ENCODE measurements at places on chromosomes 12 and 14.

GRCh38 chr12:84874125-84874824, 38.3 kb downstream of the SLC6A15 start:
- DNase-seq = peak; percentile 75

DNA sequence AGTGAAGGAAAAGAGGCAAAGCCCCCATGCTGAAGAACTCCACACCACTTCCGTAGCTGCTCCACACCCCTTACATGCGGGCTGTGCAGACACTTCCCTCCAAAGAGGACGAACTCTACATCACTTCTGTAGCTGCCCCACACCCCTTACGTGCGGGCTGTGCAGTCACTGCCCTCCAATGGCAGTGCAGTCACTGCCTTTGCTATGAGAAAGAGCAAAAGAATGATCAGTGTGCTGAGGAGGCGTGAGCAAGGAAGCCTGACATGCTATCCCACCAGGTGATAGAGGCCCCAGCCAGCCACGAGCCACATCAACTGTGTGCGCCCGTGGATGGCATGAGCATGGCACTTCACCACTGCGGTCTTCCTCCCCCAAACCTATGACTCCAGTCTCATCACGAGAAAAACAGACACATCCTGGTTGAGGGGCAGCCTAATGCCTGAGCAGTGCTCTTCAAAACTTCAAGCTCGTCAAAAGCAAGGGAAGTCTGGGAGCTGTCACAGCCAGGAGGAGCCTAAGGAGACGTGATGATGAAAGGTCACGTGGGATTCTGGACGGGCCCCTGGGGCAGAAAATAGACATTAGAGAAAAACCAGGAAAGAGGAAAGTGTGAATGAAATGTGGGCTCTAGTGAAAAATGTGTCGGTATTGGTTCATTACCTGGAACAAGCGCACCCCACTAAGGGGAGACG, 60.8 kb upstream of the C14orf180 start:
- DNase-seq = no peak

DNA sequence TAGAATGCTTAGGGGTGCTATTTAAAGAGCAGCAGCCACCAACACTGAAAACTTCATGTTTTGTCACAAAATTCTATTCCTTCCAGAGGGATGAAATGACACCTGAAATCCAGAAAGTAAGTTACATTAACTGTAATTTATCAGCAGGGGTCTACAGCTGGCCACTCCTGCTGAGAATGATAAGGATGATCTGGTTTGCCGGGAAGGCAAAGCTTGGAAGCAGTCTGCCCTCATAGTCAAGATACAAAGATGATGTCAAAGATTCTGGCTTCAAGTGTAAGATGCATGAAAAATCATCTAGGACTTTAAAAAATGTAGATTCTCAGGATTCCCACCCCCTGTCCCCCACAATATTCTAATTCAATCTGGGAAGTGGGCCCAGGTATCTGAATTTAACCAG, 58.4 kb downstream of the DCAF5 start:
- DNase-seq = no peak

DNA sequence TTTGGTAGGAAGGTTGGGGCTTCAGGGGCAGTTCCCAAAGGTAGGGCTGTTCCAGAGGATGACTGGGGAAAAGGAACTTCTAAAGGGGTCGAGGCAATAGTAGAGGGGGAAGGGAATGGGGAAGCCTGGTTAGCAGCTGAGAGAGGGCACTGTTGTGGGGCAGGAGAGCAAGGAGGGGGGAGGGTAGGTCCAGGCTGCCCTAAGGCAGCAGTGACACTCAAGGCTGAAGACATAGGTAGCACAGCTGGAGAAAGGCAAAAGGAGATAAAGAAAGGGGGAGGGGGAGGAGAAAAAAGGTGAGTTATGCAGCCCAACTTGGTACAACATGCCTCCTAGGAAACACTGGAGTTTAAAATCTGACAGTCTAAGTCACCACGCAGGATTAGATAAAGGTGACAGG, 3.9 kb downstream of the NACA start:
- DNase-seq = no peak

- no peak for DNase-seq
Observed at GRCh38 chr14:99649643-99650042, 4.7 kb downstream of the HHIPL1 start.

GRCh38 chr12:15831315-15831978, 42.3 kb upstream of the EPS8 start:
- no peak for DNase-seq

GRCh38 chr12:72031066-72031465, 92.4 kb downstream of the TPH2 start:
- no peak for DNase-seq

- no peak for DNase-seq
Observed at GRCh38 chr14:89750908-89751392, 203.6 kb downstream of the EFCAB11 start.

DNA sequence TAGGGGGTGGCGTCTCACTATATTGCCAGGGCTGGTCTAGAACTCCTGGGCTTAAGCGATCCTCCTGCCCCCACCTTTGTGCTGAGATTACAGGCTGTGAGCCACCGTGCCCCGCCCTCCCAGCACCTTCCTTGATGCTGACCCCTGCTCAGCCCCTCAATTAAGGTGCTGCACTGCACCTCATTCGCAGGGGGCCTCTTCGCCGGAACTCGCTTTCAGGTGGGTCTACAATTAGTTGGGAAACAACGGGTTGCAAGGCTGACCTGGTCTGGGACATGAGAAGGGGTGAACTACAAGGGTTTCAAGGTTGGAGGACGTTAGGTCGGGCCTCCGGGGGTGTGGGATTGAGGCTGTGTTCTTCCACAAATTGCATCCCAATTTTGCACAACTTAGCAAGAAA, 1.2 kb upstream of the NOP2 start:
- no peak for DNase-seq

DNA sequence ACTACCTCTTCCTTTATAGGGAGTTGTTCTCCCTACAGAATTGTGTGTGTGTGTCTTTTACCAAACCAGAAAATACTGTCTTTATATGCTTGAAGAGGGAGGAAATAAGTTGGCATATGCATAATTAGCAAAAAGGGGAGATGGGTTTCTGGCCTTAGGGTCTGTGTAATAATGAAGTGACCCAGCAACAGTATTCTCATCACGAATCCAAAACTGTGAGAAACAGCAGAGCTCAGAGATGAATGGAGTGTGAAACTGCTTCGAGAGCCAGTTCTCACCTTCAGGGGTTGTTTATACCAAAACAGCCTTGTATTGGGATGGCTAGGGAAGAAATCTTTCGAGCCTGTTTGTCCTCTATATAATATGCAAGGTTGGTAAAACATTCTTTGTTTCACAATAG, 227.5 kb downstream of the MON2 start:
- DNase-seq = no peak

- DNase-seq = no peak
Observed at GRCh38 chr12:806200-806791, 53.9 kb downstream of the WNK1 start.

- DNase-seq = no peak
Observed at GRCh38 chr12:25775968-25776367, 182.5 kb upstream of the RASSF8 start.

GRCh38 chr14:64636980-64637429, 67.2 kb upstream of the PLEKHG3 start:
- DNase-seq = no peak

GRCh38 chr14:60636879-60637478, 12.3 kb downstream of the SIX1 start:
- no peak for DNase-seq

DNA sequence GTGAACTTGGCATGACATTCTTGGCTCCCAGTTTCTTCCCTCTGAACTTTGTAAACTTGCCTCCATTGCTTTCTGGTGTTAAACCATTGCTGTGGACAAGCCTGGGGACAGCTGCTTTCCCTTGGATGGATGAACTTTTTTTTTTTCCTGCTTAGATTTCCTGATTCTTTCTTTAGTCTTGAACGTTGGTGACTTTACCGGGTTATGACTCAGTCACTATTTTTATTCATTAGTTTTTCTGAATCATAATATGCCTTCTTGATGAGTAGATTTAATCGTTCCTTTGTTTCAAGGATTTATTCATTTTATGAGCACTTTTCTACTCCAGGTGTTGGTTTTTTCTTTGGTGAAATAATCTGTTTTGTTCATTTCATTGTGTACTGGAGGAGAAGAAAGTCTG, 155.0 kb upstream of the RTL1 start:
- no peak for DNase-seq

- no peak for DNase-seq
Observed at GRCh38 chr14:34993426-34993825, 10.6 kb downstream of the SRP54 start.

- no peak for DNase-seq
Observed at GRCh38 chr14:82595466-82595865, 1061.8 kb upstream of the SEL1L start.

- no peak for DNase-seq
Observed at GRCh38 chr12:83082690-83083276, 396.1 kb downstream of the TMTC2 start.
